ENCODE measurements at places on chromosomes 2 and 18. TPM values are rescaled to one million over a fixed set of nuclear protein-coding genes. Genes with fewer than 3 reads are reported as not detected.

DNA sequence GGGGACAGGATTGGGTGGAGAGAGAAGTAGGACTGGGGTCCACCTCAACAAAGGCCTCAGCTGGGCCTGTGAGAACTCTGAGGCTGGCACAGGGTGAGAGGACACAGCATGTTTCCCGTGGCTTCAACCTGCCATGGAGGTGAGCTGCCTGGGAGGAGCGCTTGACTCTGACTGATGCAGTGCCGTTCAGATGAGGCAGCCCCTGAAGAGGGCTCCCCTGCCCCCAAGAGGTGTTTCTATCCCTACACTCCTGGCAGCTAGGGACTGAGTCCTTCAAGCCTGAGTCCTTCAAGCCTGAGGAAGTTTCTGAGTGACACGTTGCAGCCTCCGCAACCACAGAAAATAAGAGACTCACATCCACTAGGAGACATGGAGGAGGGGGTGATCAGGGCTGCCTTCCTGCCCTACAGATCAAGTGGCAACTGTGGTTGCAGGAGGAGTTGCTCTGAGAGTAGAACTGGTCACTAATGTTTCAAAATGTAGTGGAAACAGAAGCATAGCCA is 49.6 kb upstream of the TMEM177 start:
- H3K27me3 ChIP-seq: no peaks in the 10 kb centered on the region
- no peak for DNase-seq

- no peak overlapping the region for H3K4me3 ChIP-seq
- H3K36me3 ChIP-seq: no peaks in the 10 kb centered on the region
- no peaks in the 10 kb centered on the region for H3K4me1 ChIP-seq
- DNase-seq: no peak
Observed at GRCh38 chr2:115691409-115691808, 1249.0 kb downstream of the DPP10 start.

DNA sequence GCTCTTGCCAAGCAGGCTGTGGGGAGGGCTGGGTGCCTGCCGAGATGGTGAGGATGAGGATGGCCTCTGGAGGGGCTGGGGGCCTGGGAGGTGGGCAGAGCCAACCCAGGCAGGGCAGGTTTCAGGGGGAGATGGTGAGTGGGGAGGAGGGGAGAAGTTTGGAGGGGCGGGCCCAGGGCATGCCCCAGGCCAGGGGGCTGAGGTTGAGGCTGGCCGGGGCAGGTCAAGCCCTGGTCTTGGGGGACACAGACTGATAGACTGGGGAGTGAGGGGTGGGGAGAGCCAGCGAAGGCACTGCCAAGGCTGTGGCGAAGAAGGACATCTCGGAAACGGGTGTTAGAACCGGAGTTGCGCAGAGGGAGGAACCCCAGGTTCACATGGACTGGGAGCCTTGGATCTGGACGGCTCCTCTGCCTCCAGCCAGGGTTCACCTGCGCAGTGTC is 12.6 kb downstream of the CAPN10 start:
- DNase-seq: peak; percentile 6
- no peak overlapping the region for H3K4me3 ChIP-seq
- no peak overlapping the region for H3K27ac ChIP-seq
- no peaks in the 10 kb centered on the region for H3K36me3 ChIP-seq

DNA sequence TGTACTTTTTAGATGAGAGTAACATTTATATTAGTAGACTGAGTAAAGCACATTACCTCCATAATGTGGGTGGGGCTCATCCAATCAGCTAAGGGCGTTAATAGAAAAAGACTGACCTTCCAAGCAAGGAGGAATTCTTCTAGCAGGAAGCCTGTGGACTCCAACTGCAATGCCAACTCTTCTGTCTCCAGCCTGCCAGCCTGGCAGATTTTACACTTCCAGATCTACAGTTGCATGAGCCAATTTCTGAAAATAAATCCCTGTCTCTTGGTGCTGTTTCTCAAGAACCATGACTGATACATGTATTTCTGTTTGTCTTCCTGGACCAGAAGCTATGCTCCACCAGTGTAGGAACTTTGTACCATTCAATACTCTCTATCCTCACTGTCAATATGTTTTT is 69.0 kb upstream of the LMAN1 start:
- H3K27me3 ChIP-seq: no peaks in the 10 kb centered on the region
- no peak for DNase-seq
- H3K4me3 ChIP-seq: no peak overlapping the region
- no peak overlapping the region for H3K27ac ChIP-seq
- H3K4me1 ChIP-seq: no peaks in the 10 kb centered on the region

DNA sequence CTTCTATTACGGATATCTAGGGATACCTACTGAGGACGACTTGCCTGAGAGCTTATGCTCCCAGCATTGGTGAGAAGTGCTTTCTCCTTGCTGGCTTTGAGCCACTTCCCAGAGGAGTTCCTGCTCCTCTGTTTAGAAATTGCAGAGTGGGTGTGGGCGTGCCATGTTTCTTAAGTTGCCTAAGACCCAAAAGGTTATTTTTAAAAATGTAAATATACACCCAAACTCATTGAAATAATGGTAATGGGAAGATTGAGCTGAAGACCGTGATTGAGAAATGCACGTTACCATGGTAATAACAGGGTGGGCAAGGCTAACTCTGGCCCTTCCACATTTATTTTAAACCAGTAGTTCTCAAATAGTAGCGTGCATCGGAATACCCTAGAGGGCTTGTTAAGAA is 17.2 kb upstream of the TMEM200C start:
- H3K36me3 ChIP-seq: no peaks in the 10 kb centered on the region
- no peaks in the 10 kb centered on the region for H3K27me3 ChIP-seq
- no peak overlapping the region for H3K4me3 ChIP-seq
- no peaks in the 10 kb centered on the region for H3K4me1 ChIP-seq

Gene SERPINB11
- total RNA-seq: not detected

GRCh38 chr18:74396171-74397169 is 60.6 kb downstream of the DIPK1C start:
- H3K36me3 ChIP-seq: no peaks in the 10 kb centered on the region
- no peaks in the 10 kb centered on the region for H3K27me3 ChIP-seq
- no peak overlapping the region for H3K4me3 ChIP-seq
- no peak for DNase-seq
- H3K4me1 ChIP-seq: no peaks in the 10 kb centered on the region
- no peak overlapping the region for H3K27ac ChIP-seq

Gene SLC4A3
- total RNA-seq: 6.2 TPM

GRCh38 chr2:68258851-68259250 is 6.5 kb upstream of the PPP3R1 start:
- H3K27ac ChIP-seq: no peak overlapping the region
- H3K36me3 ChIP-seq: no peaks in the 10 kb centered on the region
- no peak for DNase-seq
- no peaks in the 10 kb centered on the region for H3K4me1 ChIP-seq
- H3K4me3 ChIP-seq: no peak overlapping the region

GRCh38 chr2:73253901-73254300 is 19.8 kb downstream of the CCT7 start:
- peaks cover 8% of the 10 kb centered on the region for H3K36me3 ChIP-seq
- no peak for DNase-seq

Gene ZNF521
- total RNA-seq: 0.09 TPM

DNA sequence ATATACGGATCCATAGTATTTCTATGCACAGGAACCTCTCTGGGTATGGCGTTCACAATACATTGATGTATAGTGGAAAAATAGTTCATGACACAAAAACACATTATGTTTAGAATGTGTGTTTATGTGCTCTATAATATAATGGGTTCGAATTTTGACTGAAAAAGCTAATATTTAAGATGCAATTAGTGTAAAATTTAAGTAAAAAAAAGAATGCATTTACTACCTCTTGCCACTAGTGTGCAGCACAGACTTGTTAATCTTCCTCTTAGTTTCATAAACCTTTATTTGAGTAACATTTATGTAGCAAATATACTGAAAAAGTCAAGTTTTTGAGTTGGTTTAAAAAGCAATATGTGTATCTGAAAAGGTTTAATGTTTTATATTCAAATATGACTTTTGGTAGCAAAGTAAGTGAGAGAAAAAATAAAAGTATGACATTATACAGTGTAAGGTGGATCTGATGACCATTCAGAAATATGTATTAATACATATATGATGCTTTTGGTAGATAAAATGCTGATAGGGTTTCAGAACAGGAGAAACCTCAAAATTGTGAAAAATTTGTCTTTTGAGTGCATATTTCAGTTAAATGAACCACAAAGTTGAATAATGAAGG is 49.4 kb downstream of the CCDC102B start:
- no peak overlapping the region for H3K4me3 ChIP-seq
- H3K36me3 ChIP-seq: no peaks in the 10 kb centered on the region
- no peaks in the 10 kb centered on the region for H3K4me1 ChIP-seq

- no peak overlapping the region for H3K4me3 ChIP-seq
- DNase-seq: peak; percentile 40
- H3K4me1 ChIP-seq: no peaks in the 10 kb centered on the region
- no peaks in the 10 kb centered on the region for H3K36me3 ChIP-seq
- no peaks in the 10 kb centered on the region for H3K27me3 ChIP-seq
Observed at GRCh38 chr2:142180820-142181533, 50.2 kb upstream of the LRP1B start.

DNA sequence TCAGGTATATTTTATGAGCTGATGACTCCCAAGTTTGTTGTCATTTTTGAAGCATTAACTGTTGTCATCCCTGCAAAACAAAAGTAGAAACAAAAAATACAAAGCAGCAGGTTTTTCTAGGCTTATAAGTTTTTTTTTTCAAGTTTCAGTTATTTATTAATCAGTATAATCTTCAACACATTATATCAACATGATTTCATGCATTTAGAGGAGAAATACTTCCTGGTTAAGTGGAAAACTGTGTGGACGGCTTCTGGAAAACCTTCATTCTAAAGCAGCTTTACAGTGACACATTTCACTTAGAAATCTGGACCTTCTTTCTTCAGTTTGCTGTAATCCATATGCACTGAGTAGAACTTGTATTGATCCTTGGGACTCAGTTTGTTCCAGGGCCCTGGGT is 34.6 kb upstream of the CD28 start:
- no peaks in the 10 kb centered on the region for H3K27me3 ChIP-seq
- no peak overlapping the region for H3K4me3 ChIP-seq
- no peaks in the 10 kb centered on the region for H3K36me3 ChIP-seq
- peaks cover 19% of the 10 kb centered on the region for H3K4me1 ChIP-seq
- no peak for DNase-seq
